A375 (cell line): ENCODE measurements at places on chromosomes 3 and 15. TPM values are rescaled to one million over a fixed set of nuclear protein-coding genes. Genes with fewer than 3 reads are reported as not detected.

RARRES1 gene
- not detected in 2 replicates for total RNA-seq

RBP2 gene
- total RNA-seq, result not detected in 2 replicates

NR1I2 gene
- not detected in 2 replicates for total RNA-seq

RFC4 gene
- total RNA-seq, result 43.6 and 53.6 TPM in 2 replicates

KLHL6 gene
- not detected in 2 replicates for total RNA-seq

GOLGA8O gene
- 0.32 and 0.38 TPM in 2 replicates for total RNA-seq

BNC1 gene
- total RNA-seq, result 2.3 and 3.1 TPM in 2 replicates

PP2D1 gene
- not detected in 2 replicates for total RNA-seq

FAM162A gene
- total RNA-seq, result 28.5 and 50.6 TPM in 2 replicates
